ENCODE measurements at places on chromosomes 11 and 22.

GRCh38 chr11:129530154-129530895 is 154.7 kb downstream of the BARX2 start:
- no peak for DNase-seq

DNA sequence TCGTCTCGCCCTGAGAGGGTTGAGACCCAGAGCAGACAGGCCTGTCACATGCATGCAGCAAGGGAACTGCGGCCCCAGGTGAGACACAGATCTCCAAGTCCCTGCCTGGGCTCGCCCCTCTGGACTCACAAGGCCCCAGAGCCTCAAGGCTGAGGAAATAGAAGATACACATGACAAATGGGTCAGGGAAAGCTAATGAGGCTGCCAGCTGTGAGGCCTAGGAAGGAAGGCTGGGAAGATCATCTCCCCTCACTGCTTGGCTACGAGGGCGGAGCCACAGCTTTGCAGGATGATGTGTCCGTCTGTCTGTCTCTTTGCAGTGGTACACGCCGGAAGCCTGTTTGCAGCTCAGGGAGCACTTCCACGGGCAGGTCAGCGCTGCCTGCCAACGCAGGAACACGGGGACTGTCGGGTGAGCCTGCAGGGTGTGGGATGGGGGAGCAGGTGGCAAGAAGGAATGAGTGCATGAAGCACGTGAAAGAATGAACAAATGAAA is 4.5 kb downstream of the RAB36 start:
- no peak for DNase-seq

- DNase-seq, result no peak
Observed at GRCh38 chr11:121671283-121672168, 218.8 kb upstream of the SORL1-AS1 start.

GRCh38 chr22:45535290-45535689 is 32.6 kb downstream of the FBLN1 start:
- DNase-seq, result no peak

DNA sequence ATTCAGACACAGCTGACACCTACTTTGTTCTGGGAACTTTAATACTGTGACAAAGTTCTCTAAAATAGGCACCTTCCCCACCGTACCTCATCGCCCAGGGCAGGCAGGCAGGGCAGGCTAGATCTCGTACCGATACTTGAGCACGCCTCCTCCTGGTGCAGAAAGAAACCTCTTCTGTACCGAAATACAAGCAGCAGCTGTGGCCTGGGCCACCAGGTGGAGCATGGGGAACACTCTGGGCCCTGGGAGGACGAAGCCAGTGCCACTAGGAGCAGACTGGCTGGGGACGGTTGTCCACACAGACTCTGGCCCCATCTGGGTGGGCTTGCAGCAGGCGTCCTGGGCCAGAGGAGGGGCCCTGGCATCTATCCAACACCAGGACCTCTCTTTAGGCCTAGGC is 12.8 kb downstream of the PMM1 start:
- no peak for DNase-seq

DNA sequence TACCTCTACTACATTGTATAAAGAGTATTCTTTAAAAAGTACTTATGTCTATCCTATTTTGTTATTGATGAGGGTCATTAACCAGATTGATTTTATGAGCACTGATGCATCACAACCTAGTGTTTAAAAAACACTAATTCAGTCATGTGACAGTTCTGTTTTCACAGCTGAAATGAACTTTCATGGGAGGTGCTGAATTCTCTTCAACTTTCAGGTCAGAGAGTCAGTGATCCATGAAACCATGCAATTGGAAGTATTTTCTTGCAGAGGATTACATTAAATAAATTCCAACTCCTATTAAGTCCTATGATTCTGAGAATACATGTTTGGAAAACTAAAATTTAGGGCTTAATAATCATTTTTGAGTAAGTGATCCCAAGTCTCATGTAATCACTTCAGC is 889.4 kb downstream of the KCNA4 start:
- DNase-seq, result no peak

GRCh38 chr11:132712466-132712865 is 819.8 kb downstream of the OPCML start:
- no peak for DNase-seq

DNA sequence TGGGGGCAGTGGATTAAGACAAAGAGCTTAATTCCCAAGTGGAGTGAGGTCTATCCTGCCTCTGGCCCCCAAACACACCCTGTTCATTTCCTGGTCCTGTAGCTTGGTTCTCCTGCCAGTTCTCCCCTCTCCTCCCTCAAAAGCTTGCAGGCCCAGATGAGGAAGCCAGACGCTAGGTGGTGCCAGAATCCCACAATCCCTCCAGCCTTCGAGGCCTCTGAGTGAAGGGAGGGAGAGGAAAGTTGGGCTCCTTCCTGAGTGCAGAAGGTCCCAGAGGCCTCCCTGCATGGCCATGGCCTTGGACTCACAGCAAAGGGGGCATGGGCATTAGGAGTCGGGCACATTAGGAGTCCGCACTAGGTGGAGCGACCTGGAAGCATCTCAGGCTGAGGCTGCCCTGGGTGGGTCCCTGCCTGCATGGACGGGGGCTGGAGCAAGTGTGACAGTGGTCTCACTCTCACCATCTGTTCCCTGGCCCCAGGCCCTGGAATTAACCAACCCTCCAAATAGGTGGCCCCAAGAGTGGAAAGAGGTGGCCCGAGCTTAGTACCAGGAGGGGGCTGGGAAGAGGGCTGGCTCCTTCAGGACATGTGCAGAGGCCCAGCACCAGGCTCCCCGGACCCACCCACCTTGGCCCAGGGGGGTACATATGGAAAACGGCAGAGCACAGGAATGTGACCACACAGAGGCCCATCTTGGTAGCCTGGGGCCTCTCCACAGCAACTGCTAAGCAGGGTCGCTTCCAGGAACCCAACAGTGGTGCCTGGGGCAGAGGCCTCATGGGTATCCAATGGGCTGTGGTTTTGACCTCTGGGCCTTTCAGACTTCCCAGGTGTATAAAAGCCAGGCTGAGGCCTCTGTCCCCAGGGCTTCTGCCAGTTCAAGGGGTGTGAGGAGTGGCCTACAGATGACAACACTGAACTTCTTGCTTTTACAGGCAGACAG is 5.2 kb downstream of the FXYD2 start:
- no peak for DNase-seq

- DNase-seq, result no peak
Observed at GRCh38 chr11:110022548-110022947, 70.6 kb upstream of the ZC3H12C start.

DNA sequence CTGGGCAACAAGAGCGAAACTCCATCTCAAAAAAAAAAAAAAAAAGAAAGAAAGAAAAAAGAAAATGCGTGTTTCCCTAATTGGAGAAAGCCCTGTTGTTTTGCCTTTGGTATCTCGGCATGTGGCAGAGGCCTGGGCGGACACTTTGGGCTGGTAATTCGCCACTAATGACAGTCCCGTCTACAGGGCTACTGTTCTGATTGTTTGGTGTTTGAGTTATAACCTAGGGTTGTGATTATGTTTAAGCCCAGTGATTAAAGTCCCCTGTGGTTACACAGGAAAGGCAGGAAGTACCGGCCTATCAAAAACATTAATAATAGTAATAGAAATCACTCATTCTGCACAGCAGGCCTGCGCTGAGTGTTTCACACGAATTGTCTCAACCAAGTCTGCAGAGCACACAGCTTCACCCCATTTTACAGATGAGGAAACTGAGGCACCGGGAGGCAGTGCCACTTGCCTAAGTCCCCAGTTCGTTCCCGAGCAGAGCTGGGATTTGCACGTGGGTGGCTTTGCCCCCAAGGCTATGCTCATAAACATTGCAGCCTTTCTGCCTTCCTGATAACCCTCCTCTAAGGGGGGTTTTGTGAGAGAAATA is 39.1 kb upstream of the GRAMD4 start:
- DNase-seq, result no peak

DNA sequence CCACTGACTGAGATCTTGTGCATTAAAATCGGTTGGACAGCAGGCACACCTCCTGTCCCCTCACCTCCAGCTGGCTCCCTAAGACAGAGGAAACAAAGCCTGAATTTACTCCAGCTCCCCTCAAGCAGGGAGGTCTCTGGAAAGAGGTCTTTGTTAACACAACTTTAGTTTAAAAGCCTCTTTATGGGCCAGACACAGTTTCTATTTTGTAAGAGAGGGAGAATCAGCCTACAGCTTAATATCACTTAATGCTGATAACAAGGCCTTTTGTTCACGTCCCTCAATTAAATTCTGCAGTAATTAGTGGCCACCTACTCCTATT is 36.3 kb downstream of the PLEKHA7 start:
- DNase-seq, result no peak

DNA sequence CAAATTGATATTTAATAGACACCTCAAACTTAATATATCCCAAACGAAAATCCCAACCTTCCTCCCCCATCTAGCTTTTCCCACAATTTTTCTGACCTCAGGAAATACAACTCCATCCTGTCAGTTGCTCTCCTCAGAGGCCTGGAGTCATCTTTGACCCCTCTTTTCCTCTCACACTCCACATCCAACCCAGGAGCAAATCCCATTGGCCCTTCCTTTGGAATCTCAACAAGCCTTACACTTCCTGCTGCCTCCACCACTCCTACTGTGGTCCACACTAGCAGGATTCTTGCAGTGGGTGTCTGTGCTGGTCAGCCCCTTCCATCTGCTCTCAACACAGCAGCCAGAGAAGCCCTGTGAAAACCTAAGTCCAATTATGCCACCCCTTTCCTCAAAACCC is 39.3 kb upstream of the RFPL3 start:
- DNase-seq, result no peak

All from activated effector memory CD4-positive, alpha-beta T cell treated with Interleukin-2 at 50 U/mL for 16 hours (primary cell).